NCI-H524 treated with DMSO at 0.1 percent for 48 hours (cell line): ENCODE measurements at places on chromosomes 4 and X.

- no peak for DNase-seq
These were observed 172.5 kb downstream of the RAP1GDS1 start for GRCh38 chr4:98433691-98434090.

DNA sequence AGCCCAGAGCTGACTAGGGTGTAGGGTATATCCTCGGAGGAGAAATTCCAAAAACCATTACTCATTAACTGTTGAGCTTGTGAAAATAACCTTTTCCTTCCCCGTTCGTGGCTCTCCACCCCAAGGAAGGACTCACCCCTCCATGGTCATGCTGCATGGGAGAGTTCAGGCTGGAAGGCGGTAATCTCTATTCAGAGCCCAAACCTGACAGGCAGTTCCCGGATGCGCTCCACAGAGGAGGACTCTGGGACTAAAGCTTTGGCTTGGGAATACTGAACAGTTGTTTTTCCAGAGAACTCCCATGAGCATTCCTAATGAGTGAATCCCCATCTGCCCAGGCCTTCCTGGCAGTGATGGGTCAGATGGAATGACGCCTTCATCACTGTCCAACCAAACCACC is 125.4 kb downstream of the BCOR start:
- DNase-seq = no peak

GRCh38 chrX:1420371-1420770 is 28.5 kb upstream of the SLC25A6 start:
- no peak for DNase-seq

DNA sequence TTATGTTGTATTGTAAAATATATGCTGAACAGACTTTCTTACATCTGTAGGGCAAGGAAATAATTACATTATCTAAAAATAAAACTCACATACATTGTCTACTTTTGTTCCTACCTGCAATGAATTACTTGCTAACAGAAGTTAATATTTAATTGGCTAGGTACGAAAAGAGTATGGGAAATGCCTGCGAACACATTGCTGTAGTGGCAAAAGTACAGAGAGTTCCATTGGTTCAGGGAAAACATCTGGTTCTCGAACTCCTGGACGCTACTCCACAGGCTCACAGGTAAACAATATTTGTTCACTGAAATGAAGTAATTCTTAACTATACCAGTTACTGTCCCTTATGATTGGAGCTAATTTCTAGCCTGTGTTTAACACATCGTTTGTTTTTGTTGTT is 837.4 kb downstream of the ADGRL3 start:
- no peak for DNase-seq

GRCh38 chr4:161799710-161800109 is 364.1 kb downstream of the FSTL5 start:
- DNase-seq = no peak

- no peak for DNase-seq
These were observed 43.2 kb downstream of the ANOS1 start for GRCh38 chrX:8688776-8689175.

DNA sequence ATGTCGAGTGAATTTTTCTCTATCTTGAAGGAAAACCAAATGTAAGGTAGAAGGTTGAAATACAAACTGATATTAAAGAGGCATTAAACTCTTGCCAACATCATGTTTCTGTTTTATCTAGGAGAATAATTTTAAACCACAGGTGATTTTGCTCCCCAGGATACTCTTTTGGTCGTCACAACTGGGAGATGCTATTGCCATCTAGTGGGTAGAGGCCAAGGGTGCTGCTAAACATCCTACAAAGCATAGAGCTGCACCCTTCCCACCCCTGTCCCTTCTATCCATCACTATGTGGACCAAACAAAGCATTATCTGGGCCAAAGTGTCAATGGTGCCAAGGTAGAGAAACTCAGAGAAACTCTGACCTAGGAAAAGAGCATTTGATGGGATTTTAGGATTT is 154.6 kb upstream of the MAGEB2 start:
- no peak for DNase-seq

- no peak for DNase-seq
These were observed 10.5 kb downstream of the STAG2 start for GRCh38 chrX:123971982-123972381.

- DNase-seq = no peak
These were observed 2079.7 kb upstream of the AGA start for GRCh38 chr4:179521952-179522351.
